ENCODE measurements at places on chromosomes 1 and 21.

- DNase-seq = no peak
Measured at GRCh38 chr1:186564582-186564981, 103.7 kb upstream of the PDC start.

DNA sequence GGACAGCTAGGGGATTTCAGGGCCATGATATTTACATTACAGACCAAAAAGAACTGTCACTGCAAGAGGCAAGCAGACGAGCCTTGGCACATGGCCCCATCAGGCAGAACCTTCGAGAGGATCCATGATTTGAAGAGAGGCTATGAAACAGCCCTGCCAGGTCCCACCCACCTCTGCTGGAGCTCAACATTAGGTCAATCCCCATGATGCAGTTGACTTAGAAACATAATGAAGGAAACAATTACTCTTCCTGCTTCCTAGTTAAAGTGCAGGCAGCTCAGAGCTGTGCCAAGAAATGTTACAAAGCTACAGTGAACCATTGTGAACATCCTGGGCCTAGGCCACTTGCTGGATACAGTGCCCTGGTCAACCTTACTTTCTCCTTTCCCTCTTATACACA, 41.7 kb upstream of the PTCH2 start:
- DNase-seq = no peak

- peak; percentile 67 for DNase-seq
Measured at GRCh38 chr21:25396135-25396711, 211.1 kb downstream of the MRPL39 start.

- no peak for DNase-seq
Measured at GRCh38 chr1:193562121-193562520, 375.7 kb upstream of the B3GALT2 start.

DNA sequence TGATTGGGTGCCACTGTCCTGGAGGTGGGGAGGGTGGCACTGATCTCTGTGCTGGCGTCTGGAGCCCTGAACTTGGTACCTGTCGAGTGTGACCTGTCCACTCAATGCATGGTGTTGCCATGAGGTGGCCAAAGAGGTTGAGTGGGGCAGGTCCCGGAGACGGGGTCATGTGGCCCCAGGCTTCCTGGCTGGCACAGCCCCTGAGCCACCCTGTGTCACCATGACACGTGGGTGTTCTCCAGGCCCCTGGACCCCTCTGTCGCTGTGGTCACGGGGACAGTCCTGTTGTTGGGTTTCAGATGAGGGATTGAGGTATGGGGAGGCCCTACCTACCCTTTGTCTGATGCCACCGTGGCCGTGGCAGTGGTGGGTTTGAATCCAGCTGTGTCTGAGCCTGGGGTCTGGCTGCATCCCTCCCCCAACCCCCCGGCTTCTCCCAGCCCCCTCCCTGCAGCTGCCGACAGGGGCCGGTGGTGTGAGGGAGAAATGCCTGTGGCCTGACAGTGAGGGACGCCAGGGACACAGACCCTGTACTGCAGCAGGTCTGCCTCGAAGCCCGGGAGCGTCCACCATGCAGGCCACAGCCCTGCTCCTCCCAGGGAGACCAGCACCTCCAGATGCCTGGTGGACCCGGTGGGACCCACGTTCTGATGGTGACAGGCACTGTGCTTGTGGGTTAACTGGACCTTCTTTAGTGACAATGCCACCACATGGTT, 12.0 kb downstream of the TRPM2 start:
- no peak for DNase-seq

GRCh38 chr1:218521414-218522169, 176.5 kb downstream of the TGFB2 start:
- peak; percentile 24 for DNase-seq

- DNase-seq = no peak
Measured at GRCh38 chr1:117501281-117501680, 104.6 kb upstream of the TENT5C start.

DNA sequence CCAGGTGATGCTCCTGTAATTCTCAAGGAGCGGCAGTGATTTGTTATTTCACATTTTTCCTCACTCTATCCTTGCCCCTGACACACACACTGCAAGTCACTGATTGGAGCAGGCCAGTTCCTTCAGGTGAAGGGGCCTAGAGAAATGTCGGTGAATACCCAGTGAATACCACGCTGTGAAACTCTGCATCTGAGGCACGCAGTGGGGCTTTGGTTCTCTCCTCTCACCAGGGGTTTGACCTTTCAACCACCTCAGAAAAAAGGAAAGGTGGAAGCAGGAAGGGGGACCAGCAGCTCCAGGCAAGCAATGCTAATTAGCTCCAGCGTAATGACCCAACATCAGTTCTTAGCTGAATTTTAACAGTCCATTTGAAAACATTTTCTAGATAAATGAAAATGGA, 532 bp upstream of the FAM177B start:
- no peak for DNase-seq

- DNase-seq = no peak
Measured at GRCh38 chr1:60949154-60949825, 133.1 kb upstream of the NFIA start.

GRCh38 chr21:24716281-24716918, 890.9 kb downstream of the MRPL39 start:
- DNase-seq = no peak

DNA sequence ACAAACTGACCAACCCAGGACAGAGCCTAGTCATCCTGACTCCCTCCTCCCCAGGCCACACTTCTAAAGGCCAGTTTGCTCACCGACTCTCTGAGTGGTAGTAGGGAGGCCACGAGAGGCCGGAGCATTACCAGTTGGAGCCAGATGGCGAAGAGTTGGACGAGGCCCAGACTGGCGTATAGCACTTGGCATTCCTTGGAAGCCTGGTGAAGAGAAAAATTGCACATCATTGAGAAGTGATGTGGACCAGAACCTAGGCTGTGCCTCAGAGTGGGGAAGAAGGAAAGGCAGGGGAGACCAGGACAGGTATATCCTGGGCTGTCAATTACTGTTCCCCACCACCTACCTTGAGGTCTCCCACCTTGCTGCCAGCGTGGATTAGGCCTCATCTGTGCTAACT, 12.2 kb downstream of the PABPC4 start:
- DNase-seq = no peak

GRCh38 chr1:6624710-6625583, at the start of gene THAP3:
Gene THAP3 (plus strand): TSS chr1:6624868. CDS start chr1:6625219, 351 bp downstream.
- DNase-seq = peak; percentile 83

GRCh38 chr1:222772996-222773379, 36.0 kb downstream of the FAM177B start:
- DNase-seq = no peak

DNA sequence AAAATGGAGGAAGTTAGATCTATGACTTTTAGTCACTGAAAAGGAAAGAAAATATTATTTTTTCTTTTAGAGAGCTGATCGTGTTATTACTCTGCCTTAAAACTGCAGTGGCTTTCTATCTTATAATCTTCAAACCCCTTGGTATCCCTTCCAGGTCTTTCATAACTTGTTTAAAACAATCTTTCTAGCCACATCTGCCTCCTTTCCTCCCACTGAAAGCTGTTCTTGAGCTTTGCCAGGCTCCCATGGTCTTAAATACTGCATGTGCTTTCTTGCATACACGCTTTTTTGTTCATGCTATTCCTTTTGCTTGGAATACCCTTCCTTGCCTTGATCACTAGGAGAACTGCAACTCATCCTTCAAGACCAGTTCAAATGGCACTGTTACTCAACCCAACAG, 65.9 kb upstream of the GADD45A start:
- DNase-seq = no peak

DNA sequence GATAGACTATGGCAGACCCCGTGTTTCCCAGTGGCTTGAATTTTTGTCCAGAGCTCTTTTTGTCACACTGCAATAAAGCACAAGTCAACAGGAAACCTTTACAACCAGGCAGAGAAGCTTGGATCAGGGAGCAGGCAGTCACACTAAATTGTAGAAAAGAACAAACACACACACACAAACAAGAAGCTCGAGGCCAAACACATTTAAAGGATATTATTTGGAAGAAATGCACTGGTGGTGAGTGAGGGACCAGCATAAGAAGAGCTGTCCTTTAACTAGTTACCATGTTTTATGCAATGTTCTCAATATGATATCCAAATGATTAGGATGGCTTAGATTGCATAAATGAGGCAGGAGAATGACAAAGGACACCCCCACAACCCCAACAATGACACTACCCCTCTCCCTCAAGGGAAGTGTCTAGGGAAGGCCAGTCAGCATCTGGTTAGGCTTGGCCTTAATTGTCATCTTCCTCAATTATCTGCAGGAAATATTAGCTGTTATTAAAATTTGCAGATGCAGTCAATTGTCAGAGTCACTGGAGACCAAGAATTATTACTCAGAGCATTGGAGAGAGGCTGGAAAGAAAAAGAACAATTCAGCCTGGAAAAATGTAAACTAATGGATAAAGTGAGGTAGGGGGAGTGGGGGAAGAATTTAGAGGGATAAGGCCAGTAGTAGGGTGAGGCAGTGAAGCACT, 35.3 kb downstream of the DDR2 start:
- no peak for DNase-seq

DNA sequence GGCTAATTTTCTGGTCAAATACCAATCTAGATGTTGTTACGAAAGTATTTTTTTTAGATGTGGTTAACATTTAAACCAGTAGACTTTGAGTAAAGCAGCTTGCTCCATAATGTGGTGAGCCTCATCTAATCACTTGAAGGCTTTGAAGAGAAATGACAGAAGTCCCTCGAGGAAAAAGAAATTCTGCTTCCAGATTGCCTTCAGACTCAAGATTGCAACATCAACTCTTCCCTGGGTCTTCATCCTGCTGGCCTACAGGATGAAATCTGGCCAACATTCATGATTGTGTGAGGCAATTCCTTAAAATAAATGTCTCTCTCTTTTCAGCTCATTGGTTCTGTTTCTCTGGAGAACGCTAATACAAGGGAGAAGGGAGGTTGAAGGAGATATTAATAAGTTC, 32.5 kb upstream of the SSX2IP start:
- no peak for DNase-seq

DNA sequence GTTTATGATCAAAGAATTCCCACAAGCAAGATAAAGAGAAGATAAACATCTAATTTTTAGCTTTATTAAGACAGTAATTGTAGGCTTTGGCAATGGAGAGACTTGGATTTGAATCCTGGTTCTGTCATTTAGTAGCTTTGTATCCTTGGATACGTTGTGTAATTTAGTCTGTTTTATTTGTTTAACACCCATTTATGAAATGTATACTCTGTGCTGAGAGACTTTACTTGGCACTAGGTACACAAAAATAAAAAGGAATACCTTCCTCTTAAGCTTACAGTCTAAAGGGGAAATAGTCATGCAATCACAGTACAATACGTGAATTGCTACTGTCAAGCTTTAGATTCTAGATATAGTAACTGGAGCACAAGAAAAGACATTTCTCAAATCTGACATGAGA, 23.8 kb downstream of the ZMPSTE24 start:
- DNase-seq = no peak

DNA sequence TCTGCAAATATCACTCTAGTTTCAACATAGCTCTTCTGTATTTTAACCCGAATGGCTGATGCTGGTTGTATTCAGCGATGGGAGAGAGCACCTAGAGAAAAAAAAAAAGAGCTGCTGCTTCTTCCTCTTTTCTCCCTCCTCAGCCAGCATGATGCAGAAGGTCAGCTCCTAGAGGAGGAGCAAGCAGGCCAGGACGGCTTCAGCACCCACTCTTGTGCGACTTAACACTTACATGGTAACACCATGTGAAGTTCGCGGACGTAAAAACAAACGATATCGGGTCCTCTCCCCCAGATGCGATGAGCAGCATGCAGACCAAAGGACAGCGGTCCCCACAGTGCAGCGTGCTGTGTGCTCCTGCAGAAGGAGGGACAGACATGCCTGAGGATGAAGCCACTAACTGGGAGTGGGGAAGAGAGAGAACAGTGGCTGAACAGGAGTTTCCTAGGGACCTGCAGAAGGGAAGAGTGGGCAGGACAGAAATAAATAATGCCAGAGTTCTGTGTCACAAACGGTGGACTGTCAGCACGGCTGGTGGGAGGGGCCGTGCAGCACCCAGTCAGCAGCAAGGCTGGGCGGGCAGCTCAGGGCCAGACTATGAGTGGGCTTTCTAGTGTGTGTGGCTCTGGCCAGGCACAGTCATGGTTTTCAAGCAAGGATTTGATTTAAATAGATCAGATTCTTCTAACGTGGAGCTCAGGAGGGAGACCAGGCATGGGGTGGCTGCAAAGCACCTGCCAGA, 11.4 kb upstream of the B3GALT5 start:
- DNase-seq = no peak

GRCh38 chr1:118388301-118388959, 203.4 kb upstream of the SPAG17 start:
- DNase-seq = no peak

GRCh38 chr1:43936431-43937151, 3.0 kb downstream of the ARTN start:
- DNase-seq = no peak

DNA sequence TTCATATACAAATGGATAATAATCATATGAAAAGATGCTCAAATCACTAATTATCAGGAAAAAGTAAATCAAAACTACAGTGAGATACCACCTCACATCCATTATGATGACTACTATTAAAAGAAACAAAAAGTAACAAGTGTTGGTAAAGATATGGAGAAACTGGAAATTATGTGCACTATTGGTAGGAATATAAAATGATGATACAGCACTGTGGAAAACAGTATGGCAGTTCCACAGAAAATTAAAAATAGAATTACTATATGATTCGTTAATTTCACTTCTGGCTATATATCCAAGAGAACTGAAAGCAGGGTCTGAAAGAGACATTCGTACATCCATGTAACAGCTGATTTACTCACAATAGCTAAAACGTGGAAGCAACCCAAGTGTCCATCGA, 21.1 kb upstream of the ATP1A1 start:
- DNase-seq = no peak

DNA sequence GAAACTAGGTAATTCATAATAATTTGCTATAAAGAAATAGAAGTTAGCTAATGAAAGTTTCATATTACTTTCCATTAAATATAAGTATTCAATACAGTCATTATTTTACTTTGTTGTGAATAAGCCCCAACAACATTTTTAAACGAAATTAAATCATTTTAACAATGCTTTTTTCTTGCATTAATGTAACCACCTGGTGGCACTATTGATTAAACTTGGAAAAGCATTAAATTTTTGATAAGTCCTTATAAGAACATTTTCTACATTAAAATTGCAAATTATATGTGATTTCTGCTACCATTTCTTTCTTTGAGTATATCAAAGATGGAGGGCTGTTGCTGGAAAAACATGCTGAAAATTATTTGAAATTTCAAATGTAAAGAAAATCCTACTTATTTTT, 918.8 kb upstream of the TMPRSS15 start:
- DNase-seq = no peak

GRCh38 chr1:192476802-192477298, 98.7 kb upstream of the RGS1 start:
- DNase-seq = no peak

- DNase-seq = no peak
Measured at GRCh38 chr1:9595156-9595967, 6.7 kb downstream of the TMEM201 start.

- no peak for DNase-seq
Measured at GRCh38 chr1:36027766-36028165, 56.1 kb upstream of the TEKT2 start.

- no peak for DNase-seq
Measured at GRCh38 chr1:169024800-169025271, 81.7 kb upstream of the ATP1B1 start.

- DNase-seq = no peak
Measured at GRCh38 chr1:86466986-86467385, 1.7 kb upstream of the CLCA1 start.
